CD4-positive, alpha-beta memory T cell (primary cell): ENCODE measurements at places on chromosomes 16 and 17. TPM values are rescaled to one million over a fixed set of nuclear protein-coding genes. Genes with fewer than 3 reads are reported as not detected.

DNA sequence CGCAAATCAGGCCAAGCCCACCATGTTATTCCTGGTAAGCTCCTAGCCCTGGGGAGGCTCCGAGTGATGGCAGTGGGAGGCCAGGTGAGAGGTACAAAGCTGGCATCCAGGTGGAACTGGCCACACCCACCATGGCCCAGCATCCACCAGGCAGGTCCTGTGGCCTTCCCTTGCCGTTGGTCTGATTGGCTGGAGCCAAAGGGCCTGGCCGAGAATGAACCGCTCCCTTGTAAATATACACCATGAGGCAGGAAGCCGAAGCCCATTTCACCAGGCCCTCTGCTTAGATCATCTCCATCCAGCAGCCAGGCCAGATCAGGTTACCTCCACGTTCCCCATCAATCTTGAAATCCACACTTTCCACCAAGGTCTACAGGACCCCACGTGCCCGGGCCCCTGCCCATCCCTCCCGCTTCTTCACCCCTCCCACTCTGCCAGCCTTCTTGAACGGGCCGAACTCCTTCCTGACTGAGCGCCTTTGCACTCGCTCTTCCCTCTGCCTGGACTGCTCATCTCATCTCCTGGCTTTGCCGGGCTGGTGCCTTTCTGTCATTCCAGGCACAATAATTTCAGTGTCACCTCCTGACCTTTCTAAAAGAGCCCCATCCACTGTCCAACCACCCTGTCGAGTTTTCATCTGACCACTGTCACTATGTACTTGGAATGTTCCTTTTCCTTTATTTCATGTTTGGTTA lies 5.8 kb downstream of the SOCS1 start:
- H3K4me3 ChIP-seq = no peak overlapping the region
- H3K27ac ChIP-seq = no peak overlapping the region
- DNase-seq = no peak
- H3K4me1 ChIP-seq = peaks cover 31% of the 10 kb centered on the region
- H3K36me3 ChIP-seq = peaks cover 6% of the 10 kb centered on the region

Gene ARHGAP44
- total RNA-seq = not detected

GRCh38 chr17:45396496-45397205 lies 36.0 kb downstream of the ARHGAP27 start:
- no peak overlapping the region for H3K27ac ChIP-seq
- DNase-seq = no peak

Gene OMG
- 0.69 TPM for total RNA-seq

- H3K36me3 ChIP-seq = no peaks in the 10 kb centered on the region
- H3K27me3 ChIP-seq = no peaks in the 10 kb centered on the region
- peak overlapping the region; percentile 84 for H3K27ac ChIP-seq
- H3K4me3 ChIP-seq = peak overlapping the region; percentile 47
- peaks cover 27% of the 10 kb centered on the region for H3K4me1 ChIP-seq
Observed at GRCh38 chr17:60392845-60393702, 1.1 kb upstream of the USP32 start.

- no peaks in the 10 kb centered on the region for H3K4me1 ChIP-seq
- no peak overlapping the region for H3K4me3 ChIP-seq
- no peaks in the 10 kb centered on the region for H3K27me3 ChIP-seq
Observed at GRCh38 chr17:8766731-8767130, 8.4 kb upstream of the SPDYE4 start.

- no peak overlapping the region for H3K4me3 ChIP-seq
- H3K4me1 ChIP-seq = no peaks in the 10 kb centered on the region
- H3K36me3 ChIP-seq = no peaks in the 10 kb centered on the region
- no peak overlapping the region for H3K27ac ChIP-seq
- no peak for DNase-seq
Observed at GRCh38 chr16:52861614-52862022, 191.1 kb downstream of the CHD9NB start.

GRCh38 chr17:32586666-32587065 lies 99.9 kb downstream of the CDK5R1 start:
- no peaks in the 10 kb centered on the region for H3K36me3 ChIP-seq
- no peaks in the 10 kb centered on the region for H3K4me1 ChIP-seq
- no peaks in the 10 kb centered on the region for H3K27me3 ChIP-seq
- no peak overlapping the region for H3K27ac ChIP-seq
- no peak for DNase-seq

Gene CLEC19A
- not detected for total RNA-seq

DNA sequence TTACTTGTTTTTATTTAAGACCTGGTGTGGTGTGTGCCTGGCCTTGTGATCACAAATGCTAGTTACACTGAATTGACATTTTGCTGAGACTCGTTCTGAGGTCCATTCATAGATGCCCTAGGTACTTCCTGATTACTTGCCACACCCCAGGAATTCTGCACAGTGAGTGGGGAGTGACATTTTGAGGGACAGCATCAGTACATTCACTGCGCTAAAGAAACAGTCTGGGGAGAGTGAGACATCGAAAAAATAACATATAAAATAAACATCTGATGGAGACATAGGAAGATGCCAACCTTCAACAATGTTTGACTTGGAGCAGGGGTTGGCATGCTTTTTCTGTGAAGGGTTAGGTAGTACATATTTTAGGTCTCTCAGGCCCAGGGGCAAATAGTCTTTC lies 30.4 kb downstream of the ABCC1 start:
- no peaks in the 10 kb centered on the region for H3K27me3 ChIP-seq
- DNase-seq = no peak
- peaks cover 5% of the 10 kb centered on the region for H3K36me3 ChIP-seq
- H3K27ac ChIP-seq = no peak overlapping the region

Gene TRIM65
- total RNA-seq = 36.9 TPM

GRCh38 chr17:34206569-34206968 lies 48.5 kb upstream of the CCL2 start:
- H3K4me3 ChIP-seq = no peak overlapping the region
- H3K27me3 ChIP-seq = no peaks in the 10 kb centered on the region
- no peaks in the 10 kb centered on the region for H3K4me1 ChIP-seq
- no peak for DNase-seq

DNA sequence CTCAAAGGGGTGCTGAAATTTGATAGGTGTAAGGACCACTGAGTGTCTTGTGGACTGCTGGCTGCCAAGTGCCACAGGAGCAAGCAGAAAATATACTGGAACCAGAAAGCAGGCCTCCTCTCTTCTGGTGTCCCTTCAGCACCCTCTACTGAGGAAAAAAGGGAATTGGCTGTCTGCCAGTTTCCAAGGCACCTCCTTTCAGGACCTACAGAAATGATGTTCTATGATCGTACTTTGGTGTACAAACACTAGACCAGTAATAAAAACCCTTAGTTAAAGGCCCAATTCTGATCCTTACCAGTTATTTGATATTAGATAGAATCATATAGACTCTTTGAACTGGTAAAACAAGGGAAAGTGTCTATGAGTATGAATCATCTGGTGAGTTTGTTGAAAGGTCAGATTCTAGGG lies 35.8 kb upstream of the BCAS3 start:
- no peaks in the 10 kb centered on the region for H3K36me3 ChIP-seq
- peak; percentile 61 for DNase-seq
- H3K4me3 ChIP-seq = no peak overlapping the region
- H3K27me3 ChIP-seq = no peaks in the 10 kb centered on the region
- H3K4me1 ChIP-seq = no peaks in the 10 kb centered on the region
- H3K27ac ChIP-seq = no peak overlapping the region

DNA sequence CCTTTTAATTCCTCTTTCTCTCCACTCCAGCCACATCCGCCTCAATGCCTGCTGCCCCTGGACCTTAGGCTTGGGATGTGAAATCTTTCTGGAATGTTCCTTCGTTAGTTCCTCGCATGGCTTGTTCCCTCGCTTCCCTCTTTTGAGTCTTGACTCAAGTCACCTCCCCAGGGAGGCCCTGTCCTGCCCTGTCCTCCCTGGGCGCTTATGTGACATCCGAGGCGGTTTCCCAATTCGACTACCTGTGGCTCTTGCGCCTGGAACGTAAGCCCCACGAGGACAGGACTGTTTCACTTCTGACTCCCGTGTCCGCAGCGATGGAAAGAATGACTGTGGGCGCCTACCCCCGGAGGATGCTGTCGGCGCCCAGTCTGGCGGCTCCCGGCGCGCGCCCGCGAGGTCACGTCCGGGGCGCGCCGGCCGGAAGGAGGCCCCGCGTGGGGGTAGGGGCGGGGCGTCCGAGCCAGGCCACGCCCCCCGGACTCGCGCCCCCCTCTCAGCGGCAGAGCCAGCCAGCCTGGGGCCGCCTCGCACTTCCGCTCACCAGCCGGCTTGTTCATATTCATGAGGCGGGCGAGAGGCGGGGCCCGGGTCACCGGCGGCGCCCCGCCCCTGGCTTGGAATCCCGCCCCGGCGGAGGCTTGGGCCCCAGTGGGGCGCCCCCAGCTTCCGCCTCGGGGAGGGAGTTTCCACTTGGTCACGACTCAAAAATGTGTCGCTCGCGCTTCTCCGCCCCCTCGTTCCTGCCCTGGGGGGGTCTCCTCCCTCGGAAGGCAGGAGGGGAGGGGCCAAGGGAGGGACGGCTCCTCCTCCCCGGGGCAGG lies 8.4 kb upstream of the GLIS2 start:
- H3K36me3 ChIP-seq = no peaks in the 10 kb centered on the region
- peak overlapping the region; percentile 85 for H3K4me3 ChIP-seq
- no peaks in the 10 kb centered on the region for H3K27me3 ChIP-seq
- peak overlapping the region; percentile 76 for H3K27ac ChIP-seq
